ENCODE measurements at places on chromosomes 7 and 10.

DNA sequence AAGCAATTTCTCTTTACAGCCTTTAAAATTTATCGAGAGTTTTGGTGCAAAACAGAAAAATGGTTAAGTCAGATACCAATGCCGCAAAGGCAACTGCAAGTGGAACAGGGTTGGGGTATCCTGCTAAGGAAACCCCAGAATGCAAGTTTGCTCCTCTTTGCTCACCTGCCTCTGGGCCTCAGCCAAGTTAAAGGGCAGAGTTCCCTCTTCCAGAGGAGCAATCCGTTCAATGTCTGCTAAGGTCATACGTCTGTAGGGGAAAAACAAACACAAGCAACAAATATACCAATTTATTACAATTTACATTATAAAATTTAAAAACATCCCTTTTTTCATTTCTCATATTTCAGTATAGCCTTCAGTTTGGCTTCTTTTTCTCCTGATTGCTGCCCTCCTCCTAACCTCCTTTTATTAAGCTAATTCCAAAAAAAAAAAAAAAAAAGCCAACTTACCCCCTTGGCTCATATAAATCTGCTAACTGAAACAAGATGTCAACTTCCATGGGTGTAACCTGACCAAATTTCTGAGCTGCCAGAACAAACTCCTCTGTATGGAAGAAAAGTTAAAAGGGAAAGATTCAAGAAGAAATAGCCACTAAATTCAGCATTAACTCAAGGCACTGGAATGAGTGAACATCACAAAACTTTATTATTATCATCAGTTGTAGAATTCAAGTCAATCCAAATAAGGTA lies 132.6 kb downstream of the SLC25A13 start:
- DNase-seq, result no peak

DNA sequence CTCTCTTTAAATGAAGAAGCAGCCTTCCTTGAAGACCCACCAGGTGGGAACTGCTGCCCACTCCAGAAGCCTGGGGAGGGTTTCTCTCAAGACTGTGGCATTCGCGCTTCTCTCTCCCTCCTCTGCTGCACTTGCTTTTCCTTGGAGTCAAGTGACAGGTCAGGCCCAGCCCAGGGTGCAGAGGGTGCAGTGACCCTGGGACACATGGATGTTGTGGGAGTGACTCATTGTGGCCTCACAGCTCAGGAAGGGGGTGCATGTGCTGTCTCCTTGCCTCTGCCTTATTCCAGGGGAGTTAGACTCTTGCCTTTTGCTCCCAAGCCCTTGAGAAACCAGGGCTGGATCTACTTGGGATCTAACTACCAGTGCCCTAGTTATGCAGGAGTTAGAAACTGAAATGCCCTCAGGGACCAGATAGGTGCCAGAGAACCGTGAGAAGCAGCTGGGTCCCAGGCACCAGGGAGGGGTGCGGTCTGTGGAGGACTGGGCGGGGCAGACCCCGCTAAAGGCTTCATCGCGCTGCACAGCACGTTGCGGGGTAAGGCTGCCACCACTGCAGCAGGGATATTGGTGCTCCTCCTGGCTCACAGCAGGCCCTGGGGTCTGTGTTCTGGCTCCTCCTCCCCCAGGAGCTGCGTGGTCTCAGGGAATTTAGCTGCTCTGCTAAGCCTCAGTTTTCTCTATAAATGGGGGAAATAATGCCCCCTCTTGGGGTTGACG lies 11.4 kb downstream of the FAM241B start:
- DNase-seq, result no peak

DNA sequence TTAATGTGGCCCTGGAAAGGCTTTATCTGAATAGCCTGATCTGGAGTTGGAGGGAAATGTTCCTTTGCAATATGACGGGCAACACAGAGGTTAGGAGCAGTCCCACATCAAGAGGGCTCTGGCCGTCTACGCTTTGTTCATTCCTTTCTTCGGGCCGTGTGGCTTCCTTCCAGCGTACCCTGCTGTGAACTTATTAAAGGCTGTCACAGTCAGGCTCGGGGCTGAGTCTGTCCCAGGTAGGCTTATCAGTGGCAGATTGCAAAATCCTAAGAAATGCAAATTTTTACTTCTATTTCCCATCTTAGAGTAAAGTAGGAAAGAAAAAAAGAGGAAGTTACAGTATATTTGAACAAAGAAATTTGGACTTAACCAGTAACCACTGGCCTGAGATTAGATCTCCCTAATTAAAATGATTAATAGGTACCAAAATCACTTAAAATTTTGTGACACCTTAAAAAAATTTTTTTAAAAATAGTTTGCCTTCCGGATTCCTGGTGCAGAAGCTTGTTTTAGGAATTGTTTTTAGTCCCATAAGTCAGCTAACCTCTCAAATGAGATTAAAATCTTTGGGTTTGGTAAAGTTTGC lies 453.1 kb upstream of the MKI67 start:
- no peak for DNase-seq

DNA sequence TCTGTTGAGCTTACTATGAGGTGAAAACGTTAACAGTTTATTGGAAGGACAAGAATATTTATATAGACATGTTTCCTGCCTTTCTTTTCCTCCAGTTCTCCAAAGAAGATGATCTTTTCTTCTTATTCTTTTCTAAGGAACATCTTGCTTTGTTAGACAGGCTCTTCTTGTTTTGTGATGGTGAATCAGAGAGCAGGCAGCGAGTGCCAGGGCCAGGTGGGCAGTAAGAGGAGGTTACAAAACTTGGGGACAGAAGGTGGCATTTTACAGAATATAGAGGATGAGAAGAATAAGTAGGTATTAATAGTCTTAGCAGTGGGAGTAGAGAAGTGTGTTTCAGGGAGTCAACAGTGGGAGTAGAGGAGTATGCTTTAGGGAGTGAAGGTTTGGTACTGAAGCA lies 223.6 kb downstream of the ARL4A start:
- no peak for DNase-seq

DNA sequence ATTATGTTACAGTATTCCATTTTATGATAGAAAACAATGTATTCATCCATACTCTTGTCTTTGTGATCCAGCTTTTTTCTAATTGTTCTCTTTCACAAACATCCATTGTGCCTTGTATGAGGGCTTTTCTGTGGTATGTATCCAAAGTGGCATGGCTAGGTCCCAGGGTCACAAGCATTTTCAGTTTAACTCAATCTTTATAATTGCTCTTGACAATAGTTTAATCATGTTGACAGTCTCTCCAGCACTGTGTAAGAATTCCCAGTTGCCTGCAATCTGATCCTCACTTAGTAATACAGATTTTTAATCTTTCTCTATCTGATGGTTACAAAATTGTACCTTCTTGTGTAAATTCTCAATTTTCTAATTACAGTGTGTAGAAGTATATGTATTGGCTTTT lies 533.4 kb downstream of the NEBL start:
- DNase-seq, result no peak

DNA sequence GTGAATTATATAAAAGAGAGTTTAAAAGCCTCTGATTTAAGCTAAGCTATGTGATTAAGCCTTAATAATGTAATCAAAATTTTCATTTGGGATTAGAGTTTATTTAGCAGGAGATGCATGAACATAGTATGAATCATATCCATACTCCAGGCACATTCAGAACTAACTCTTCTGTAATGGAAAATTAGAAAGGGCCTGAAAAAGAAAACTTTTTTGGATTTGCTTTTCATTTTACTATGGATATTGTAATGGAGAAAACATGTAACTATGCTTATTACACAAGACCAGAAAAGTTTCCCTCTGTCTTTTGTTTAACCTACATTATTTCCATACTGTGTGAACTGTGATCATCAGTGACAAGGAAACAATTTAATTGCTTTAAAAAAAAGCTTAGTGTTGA lies 22.0 kb downstream of the TES start:
- no peak for DNase-seq

- peak; percentile 29 for DNase-seq
Measured at GRCh38 chr7:149126662-149127266, 640 bp upstream of the ZNF425 start.

GRCh38 chr10:11684717-11685645 lies 57.2 kb upstream of the ECHDC3 start:
- peak; percentile 27 for DNase-seq

DNA sequence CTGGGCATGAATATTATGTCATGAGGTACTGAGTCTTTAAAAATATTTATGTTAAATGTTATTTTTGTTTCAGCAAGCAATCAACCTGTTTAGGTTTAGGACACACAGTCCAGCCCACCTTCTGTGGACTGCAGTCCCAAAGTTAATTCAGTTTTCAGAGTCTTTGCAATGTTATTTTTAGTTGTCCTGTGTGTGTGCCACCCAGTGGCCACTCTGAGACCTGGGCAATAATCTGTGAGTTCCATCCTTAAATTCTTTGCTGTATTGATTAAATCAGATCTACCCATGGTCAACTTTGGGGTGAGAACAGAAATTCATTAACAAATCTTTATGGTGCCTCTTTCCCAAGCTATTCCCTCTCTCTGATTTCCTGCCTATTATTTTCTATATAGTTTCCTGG lies 415.1 kb downstream of the CCSER2 start:
- DNase-seq, result no peak

- peak; percentile 24 for DNase-seq
Measured at GRCh38 chr7:105691082-105691679, 109.9 kb upstream of the EFCAB10 start.

GRCh38 chr10:12512332-12513002 lies 163.1 kb downstream of the CAMK1D start:
- no peak for DNase-seq

GRCh38 chr7:17617380-17617779 lies 318.9 kb downstream of the AHR start:
- no peak for DNase-seq

DNA sequence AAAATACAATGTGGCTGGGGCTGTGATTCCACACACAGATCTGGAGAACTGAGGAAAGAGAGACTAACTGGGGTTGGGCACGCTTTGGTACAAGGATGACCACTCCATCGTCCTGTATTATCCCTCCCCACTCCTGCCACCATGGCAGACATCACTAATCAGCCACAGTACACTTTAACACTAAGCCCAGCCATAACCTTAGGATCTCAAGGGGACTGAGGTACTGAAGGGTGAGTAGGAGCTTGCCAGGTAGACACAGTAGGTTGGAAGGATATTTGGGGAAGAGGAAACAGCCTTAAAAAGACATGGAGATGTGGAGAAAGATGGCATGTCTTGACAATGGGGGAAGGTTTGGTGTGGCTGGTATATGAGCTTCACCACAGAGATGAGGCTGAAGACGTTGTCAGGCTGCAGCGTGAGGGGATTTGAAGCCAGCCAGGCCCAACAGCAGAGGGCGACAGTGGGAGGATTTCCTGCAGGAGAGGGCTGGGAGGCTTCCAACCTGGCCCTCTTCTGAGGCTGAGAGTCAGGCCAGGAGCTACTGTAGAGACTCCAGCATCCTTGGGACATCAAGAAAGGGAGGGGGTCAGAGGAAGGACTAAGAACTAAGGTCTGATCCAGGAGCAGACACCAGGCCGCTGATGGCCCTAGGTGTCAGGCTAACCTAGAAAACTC lies 58.6 kb upstream of the COL13A1 start:
- DNase-seq, result no peak

DNA sequence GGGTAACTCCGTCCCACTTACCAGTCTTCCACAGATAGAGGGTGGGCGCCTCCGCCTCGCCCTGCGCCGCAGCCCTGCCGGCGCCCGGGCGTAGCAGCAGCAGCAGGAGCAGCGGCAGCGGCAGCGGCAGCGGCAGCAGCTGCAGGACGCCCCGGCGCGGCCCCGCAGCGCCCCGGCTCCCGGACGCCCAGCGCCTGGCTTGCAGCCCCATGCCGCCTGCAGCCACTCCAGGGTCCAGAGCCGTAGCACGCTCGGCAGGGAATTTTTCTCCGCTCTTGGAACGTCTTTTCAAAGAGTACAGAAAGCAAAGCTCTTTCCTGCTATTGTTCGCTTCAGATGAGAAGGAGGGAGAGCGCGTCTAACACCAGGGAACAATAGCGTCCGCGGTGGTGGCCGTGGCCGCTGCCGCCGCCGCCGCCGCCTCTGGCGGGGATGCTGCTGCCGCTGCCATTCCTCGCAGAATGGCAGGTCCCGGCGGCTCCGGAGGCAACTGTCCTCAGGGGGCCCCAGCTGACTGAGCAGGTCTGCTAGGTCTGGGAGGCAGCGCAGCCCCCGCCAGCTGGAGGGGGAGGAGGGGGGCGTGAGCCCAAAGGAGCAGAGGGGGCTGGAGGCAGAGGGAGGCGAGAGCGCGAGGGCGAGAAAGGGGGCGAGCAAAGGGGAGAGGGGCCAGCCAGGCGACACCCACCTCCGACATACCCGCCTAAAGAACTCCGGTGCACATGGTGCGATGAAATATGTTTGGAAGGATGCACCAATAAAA lies at the start of gene THSD7A:
TSS of gene THSD7A (minus strand) at position 463 of the 760 bp plus-strand sequence. CDS start at position 211, 252 bp downstream.
- DNase-seq, result no peak

All from activated T-cell treated with anti-CD3 and anti-CD28 coated beads for 1 hour (primary cell).